ENCODE measurements at places on chromosomes 3 and 15.

DNA sequence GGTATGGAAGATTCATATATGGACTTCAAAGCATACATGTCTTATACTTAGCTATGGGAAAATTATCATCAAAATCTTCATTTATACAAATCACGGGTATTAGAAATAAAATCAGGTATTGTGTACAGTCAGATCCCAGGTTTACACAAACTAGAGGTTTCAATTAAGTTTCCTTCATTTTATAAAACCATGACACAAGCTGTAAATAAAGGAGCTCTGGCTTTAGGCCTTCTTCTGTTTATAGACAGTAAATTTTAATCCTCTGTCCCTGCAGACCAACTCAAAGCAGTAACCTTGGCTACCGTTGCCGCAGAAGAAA lies 68.8 kb upstream of the CHD2 start:
- no peak for DNase-seq

GRCh38 chr15:26864664-26865191 lies 2.1 kb upstream of the GABRA5 start:
- no peak for DNase-seq

DNA sequence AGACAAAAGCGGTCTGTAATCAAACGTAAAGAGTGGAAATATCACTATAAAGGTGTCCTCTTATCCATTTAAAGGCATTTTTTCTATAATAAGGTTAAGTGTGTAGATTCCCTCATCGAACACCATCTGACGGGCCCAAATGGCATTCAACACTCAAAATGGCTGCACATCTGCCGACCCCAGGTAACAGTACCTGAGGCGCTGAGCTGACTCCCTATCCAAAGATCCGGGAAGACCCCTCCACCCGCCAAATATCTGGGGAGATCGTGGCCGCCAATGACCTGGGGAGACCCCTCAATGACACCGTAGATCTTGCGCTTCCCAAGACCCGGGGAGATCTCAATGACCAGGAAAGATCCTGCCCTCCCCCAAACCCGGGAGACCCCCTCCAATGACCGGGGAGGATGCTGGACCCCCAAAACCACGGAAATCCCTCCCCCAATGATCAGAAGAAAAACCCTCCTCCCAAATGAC lies 476 bp downstream of the IP6K2 start:
- DNase-seq, result no peak

- DNase-seq, result no peak
These were observed 443.5 kb downstream of the OTOL1 start for GRCh38 chr3:161939918-161940620.

DNA sequence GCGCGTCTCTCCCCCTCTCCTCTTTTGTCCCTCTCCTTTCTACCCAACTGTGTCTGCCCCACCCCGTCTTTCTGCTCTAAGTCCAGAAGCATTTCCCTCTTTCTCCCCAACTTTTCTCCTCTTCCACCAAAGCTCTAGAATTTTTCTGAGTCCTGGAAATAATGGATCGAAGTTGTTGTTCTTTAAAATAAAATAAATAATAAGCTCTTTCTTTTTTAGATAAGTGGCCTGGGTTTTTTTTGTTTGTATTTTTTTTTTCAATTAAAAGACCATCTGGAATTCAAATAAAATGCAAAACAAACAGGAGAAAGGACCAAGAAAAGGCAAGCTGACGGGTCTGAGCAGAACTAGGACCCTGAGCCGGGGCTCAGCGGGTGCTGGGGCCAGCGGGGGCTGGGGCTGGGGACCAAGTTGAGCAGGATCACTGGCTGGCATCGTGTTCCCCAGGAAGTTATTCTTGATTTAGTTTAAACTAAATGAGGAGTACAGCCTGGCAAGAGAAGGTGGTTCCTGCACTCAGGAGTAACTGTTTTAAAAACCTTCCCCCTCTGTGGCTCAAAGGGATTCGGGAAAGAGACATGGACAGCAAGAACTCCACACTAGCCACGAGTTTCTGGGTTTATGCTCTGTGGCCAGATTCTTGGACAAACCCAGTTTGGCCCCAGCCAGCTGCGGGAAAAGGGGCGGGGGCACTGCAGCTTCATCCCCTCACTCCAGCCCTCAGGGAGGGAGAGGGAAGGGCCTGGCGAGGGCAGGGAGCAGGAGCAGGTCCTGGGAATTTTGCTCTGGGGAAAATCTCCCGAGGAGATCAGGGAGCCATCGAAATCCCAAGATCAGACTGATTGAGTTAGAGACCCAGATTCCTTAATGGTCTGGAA lies 8.4 kb downstream of the GATA2 start:
- DNase-seq, result no peak

DNA sequence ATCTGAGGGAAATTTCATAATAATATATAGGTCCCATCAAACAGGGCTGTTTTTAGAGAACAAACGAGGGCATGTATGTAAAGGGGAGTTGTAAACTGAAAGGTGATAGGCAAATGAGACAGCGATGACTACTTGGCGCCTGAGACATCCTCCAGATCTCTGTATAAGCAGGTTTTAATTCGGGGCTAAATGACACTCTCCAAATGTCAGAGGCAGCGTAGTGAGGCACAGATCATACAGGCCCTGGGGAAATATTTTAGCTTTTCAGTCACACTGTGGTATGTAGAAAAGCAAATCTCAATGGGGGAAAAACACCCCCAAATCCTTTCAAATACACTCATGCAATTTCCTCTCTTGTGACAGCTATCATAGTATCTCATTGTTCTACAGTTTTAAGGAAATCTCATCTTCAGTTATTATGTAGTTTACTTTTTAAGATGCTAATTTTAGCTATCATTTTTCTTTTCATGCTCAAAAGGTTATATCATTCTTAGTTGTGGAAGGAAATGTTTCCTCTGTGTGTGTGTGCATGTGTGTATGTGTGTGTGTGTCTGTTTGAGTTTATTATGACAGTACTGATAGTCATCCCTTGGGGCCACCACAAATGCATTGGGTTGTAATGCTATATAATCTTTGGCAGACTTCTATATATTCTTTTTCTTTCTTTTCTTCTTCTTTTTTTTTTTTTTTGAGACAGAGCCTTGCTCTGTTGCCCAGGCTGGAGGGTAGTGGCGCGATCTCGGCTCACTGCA lies 1.1 kb downstream of the TPRG1 start:
- no peak for DNase-seq

DNA sequence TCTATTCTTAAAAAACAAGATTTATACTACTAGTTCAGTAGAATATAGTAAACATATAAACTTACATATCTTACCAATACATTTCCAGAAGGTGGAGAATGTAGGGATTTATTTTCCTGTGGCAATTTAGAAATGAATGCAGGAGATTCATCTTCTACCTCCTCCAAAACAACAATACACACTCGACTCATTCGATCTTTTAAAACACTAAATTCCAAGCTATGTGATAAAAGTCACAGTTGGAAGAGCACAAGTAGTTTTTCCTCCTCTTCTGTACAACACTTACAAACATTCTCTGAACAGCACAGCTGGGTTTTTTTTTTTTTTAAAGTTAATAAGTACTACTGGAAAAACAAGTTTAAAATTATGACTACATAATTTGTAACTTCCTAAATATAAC lies 1.4 kb downstream of the ANKRD28 start:
- DNase-seq, result no peak

- DNase-seq, result peak; percentile 3
These were observed 103.3 kb upstream of the PRTG start for GRCh38 chr15:55846116-55846707.

GRCh38 chr3:98513091-98513511 lies 9.6 kb downstream of the CLDND1 start:
- DNase-seq, result no peak

GRCh38 chr15:35545316-35545823 lies 595 bp downstream of the DPH6 start:
- no peak for DNase-seq

DNA sequence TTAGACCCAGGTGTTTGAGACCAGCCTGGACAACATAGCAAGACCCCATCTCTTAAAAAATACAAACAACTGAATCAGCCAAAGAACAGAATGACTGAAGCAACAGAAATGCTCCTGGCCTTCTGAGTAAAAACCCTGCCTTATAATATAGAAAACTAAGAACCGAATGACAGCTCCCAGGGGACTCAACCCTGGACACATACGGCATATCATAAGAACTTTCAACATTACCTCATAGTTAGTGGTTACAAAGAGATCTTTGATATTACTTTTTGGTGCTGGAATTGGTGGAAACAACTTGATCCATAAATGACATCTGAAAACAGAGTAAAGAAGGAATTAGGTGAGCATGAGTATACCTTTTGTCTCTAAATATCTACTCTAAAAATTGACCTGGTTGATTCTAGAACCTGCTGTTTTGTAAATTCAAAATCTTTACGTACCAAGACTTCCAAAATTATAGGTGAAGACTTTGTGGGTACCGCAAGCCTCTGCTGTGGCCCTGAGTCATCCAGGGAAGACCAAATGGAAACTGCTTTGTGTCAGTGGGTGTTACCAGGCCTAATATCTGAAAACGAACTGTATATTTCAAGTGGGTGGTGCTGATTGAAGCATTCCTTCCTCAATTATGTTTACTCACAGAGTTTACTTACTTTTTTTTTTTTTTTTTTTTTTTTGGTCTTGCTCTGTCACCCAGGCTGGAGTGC lies 35.5 kb downstream of the IL5RA start:
- no peak for DNase-seq

DNA sequence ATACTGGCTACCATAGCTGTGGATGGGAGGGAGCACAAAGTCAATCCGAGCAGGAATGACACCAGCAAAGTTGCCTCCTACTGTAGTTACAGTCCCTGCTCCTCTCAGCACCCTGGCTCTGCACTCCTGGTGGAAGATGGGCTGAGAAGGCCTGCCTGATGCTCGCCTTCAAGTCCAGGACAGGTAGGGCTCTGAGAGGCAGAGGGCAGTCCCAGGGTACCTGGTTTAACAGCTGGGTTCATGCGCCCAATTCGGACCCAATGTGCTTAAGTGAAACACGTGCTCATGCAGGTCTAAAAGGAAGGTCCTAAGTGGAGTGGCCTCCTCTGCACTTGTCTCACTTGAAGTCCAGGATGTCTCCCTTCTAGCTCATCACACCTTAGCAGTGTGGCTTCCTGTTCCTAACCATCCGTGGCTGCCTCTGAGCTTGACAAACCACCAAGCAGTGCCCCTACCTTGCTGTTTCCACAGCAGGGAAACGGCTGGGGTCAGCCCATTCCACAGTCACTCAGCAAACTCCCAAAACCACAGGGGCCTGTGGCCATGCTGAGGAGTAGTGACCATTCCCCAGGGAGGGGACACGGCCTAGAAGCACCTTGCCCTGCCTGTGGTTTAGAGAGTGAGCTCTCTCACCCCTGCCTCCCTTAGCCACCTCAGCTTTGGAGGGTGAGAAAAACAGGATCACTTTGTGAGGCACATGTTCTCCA lies 3.9 kb upstream of the MUSTN1 start:
- DNase-seq, result no peak

- DNase-seq, result no peak
These were observed 10.4 kb downstream of the SLC28A1 start for GRCh38 chr15:84894736-84895425.

GRCh38 chr3:18127174-18127858 lies 297.8 kb downstream of the SATB1 start:
- DNase-seq, result no peak

GRCh38 chr15:75720787-75721479 lies 8.3 kb upstream of the CSPG4 start:
- no peak for DNase-seq

GRCh38 chr3:32083702-32084270 lies 22.6 kb upstream of the GPD1L start:
- no peak for DNase-seq

- no peak for DNase-seq
These were observed 81.7 kb upstream of the TJP1 start for GRCh38 chr15:29903785-29904464.

GRCh38 chr3:95615592-95616310 lies 1198.6 kb upstream of the EPHA6 start:
- no peak for DNase-seq

DNA sequence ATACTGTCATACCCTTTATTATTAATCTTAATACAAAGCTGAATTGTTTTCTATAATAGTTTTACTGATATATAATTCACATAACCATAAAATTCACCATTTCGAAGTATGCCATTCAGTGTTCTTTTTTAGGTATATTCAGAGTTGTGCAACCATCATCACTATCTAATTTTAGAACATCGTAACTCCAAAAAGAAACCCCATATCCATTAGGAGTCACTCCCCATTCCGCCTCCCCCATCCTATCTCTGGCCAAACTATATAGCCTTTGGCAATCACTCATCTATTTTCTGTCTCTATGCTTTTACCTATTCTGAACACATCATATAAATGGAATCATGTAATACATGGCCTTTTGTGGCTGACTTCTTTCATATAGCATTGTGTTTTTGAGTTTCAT lies 169.7 kb upstream of the GALNT15 start:
- DNase-seq, result no peak

- no peak for DNase-seq
These were observed 84.4 kb downstream of the SEMA5B start for GRCh38 chr3:122942937-122943827.

DNA sequence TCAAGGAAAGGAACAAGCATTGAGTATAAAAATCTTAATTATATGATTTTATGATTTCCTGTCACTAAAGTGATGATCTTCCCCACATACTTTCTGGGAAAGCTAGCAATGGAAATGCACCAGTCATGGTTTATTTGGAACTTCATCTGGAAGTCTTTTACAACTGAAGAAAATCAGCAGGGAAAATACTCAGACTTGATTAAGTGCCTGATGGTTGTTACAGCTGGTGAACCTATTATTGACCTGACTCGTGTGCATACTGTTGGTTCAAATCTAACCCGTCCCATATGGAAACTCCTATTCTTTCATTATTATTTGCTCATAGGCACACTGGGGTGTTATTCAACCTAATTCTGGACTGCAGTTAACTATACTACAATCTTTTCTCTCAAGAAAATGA lies 701.8 kb upstream of the CCDC54 start:
- DNase-seq, result no peak

DNA sequence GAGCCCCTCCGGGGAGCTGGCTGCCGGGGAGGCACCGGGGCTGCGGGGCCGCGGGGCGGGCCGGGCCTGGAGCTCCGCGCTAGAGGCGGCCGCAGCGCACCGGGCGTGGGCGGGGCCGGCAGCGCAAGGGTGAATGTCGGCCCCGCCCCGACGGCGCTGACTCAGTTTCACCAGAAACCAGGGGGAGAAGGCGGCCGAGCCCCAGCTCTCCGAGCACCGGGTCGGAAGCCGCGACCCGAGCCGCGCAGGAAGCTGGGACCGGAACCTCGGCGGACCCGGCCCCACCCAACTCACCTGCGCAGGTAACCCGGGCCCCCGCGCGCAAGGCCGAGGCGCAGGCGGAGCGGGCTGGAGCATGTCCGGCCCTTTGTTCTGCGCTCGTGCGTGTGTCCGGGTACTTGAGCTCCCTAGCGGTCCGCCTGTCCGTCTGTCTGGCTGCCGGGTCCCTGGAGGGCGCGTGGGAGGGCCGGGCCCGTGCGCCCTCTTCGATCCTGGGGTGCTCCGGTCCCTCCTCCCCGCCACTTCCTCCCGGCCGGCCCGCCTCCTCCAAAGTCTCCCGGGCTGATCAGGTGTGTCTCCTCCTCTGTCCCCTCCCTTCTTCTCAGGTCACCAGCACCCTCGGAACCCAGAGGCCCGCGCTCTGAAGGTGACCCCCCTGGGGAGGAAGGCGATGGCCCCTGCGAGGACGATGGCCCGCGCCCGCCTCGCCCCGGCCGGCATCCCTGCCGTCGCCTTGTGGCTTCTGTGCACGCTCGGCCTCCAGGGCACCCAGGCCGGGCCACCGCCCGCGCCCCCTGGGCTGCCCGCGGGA lies at the start of gene SPINT1:
Gene SPINT1, plus strand, starts transcription at position 164 of the 811 bp plus-strand sequence. Its CDS starts 507 bp downstream, at position 671.
- peak; percentile 63 for DNase-seq

GRCh38 chr3:142218703-142219102 lies 6.7 kb downstream of the GK5 start:
- DNase-seq, result no peak
